ENCODE measurements at places on chromosomes 2 and 18.

- peak; percentile 54 for DNase-seq
Measured at GRCh38 chr2:74779265-74779558, 54.7 kb upstream of the HK2 start.

GRCh38 chr2:226057914-226058313 lies 658.4 kb downstream of the NYAP2 start:
- no peak for DNase-seq

DNA sequence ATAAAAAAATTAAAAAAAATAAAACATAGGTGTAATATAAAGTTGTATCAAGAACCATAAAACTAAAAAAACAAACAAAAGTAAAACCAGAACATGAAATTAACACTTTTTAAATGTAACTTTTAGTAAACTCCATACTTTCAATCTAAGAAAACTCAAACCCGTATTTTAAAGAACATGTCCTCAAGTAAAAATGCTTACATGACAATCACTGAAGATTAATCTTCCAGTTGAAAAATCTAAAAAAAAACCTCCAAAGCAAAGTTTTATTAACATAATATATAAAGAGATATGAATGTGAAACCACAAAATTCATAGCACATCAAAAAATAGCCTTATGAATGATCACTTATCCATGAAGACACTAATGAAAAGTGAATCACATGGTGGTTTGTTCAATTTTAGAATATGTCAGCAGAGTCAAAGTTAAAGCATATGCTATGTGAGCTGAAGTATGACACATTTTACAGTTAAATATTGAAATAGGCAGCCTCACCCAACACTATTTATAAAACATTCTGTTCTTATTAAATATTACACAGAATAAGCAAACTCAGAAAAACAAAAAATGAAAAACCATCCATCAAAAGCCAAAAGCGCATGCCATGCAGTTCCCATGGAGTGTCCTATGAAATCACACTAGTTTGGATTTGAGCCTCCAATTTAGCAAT lies 23.1 kb upstream of the CHAC2 start:
- DNase-seq = no peak

- no peak for DNase-seq
Measured at GRCh38 chr2:112793449-112793978, 9.2 kb upstream of the IL1A start.

DNA sequence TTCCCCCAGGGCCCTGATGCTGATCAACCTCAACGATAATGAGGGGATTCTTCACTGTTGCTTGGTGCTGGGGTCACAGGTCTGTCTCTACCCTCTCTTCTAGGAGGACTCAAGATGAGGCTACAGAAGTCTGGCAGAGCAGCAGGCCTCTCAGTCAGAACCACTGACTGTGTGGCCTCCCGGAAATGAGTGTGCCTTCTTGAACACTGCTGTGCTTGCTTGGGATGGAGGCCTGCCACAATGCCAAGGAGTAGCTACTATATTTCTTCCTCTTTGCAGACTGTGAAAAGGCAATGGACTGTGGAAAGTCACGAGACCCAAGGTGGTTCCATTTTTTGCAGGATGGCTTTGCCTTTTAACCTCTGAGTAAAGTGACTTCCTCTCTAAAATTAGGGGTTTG lies 5.8 kb upstream of the HOXD1 start:
- DNase-seq = no peak

DNA sequence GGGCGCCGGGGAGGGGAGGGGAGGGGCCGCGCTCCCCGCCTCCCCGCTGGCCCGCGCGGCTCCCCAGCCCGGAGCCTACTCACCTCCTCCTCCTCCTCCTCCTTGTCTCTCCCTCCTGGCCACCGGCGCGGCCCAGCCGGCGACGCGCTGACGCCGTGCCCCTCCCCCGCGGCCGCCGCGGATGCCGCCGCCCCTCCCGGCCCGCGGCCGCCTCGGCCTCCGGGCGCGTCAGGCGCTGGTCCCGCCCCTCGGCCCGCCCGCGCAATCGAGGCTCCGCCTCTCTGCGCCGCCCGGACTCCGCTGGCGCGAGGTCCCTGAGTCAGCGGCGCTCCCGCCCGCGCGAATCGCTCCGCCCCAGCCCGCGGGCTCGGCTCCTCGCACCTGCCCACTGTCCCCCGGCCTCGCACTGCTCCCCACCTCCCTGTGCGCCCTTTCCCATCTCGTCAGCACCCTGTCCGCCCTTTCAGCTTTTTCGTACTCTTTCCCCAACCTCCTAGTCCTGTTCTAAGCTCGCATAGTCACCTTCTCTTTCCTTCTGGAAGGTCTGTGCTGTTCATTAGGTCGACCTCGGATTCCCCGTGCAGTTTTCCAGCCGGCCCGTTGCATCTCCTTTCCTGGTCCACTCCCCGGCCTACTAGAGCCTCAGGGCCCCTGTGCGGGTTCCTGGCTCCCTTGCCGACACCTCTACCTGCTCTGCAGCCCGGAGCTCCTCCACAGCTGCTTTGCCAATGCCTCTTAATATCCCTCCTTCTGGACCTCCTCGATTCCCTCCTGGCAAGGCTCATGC lies 187.4 kb downstream of the ZEB2 start:
- DNase-seq = peak; percentile 38

DNA sequence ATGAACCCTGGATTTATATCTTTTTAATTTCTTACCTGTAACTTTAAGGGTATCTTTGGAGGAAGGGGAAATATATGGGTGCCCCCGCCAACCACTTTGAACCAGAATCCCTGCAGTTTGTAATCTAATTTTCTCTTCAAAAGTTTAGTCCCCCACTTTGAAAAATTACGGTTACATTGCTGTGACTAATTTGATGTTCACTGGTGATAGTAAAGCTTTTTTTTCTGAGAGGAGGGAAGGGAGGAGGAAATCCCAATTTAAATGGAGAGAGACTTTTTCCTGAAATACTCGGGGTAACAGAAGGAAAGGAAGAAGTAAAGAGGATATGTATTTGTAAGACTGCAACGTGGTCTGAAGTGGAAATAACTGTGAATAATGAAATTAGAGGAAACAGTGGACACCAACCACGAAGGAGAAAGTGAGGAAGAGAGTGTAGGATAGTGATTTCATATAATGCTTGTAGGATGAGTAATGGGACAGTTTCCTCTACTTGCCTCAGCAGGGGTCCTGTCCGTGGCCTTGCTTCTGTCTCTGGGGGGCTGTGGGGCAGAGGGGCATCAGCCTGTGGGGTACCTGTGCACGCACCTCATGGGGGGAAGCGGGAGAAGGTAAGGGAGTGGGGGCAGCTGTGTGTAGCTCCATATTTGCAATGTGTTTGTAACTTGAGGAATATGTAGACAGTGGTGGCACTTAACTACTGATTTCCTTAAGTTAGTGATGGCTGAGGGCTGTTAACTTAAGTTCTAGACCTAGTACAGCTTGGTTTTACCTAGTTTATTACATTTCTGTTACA lies 161.1 kb downstream of the LTBP1 start:
- no peak for DNase-seq

DNA sequence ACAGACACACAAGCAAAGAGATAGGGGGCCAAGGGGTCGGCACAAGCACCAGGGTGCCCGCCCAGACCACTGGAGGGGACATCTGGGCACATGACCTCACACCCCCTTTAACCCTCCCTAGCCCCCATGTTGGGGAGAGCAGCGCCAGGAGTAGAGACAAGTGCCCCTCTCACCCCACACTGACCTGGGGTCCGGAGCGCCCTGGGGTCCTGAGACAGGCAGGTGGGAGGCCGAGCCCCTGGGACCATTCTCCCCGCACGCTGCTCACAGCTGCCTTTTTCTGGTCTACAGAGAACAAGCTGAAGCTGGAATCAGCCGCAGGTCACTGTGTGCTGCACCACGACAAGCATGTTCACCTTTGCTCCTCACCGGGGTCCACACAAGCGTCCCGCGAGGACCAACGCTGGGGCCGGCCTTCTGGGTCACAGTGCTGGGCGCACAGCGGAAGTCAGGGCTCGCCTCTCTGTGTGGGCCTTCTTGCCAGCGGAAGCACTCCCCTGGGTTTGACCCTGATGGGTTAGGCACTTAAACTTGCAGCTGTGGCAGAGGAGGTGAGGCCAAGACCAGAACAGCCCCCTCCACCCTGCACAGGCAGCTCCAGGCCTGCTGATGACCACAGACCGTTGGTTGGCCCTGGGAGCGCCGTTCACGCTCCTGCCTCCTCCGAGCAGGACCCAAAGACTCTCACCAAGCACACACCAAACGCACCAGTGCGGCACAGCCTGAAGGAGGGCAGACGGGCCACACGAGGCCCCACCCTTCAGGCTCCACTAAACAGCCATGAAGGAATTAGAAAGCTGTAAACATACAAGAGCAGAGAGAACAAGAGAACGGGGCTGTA lies 275.3 kb downstream of the EIPR1 start:
- no peak for DNase-seq

- DNase-seq = no peak
Measured at GRCh38 chr2:11559066-11559785, 25.4 kb downstream of the GREB1 start.

- no peak for DNase-seq
Measured at GRCh38 chr2:203732953-203733510, 26.6 kb downstream of the CD28 start.

GRCh38 chr2:94871226-94872087 lies at the start of gene TEKT4:
Gene TEKT4, plus strand, starts transcription at chr2:94871430. Its CDS starts 150 bp downstream, at chr2:94871580.
- peak; percentile 15 for DNase-seq

DNA sequence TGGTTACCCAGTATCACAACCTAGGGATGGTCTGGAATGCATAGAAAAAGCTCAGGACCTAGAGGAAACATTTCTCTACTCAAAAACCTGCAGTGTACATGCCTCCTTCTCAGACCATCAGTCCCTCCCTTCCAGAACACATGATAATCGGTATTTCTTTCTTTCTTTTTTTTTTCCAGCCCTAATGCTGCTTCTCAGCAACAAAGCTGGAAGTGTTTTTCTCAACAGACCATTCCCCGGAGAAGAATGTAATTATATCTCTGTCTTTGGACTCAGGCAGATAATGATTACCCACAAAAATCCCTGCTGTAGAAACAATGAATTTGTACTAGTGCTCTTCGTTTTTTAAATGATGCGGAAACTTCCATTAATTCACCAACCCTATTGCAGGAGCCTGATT lies 44.1 kb upstream of the NDUFV2 start:
- DNase-seq = no peak

DNA sequence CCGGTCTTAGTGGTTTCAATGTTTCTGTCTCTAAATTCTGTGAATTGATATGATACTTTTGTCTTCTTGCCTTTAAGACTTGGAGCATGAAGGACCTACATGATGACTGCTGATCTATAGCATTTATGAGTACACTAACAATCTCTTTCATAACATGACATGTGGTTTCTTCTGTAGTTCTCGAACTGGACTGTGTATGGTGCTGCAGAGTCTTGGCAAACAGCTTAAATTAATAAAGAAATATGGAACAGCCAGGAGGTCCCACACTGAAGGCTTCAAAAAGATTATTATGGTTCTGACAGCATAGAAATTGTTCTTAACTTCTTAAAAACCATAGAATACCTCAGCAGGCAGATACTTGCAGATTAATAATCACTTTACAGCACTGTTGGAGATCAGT lies 145.0 kb downstream of the DCC start:
- DNase-seq = no peak

- DNase-seq = no peak
Measured at GRCh38 chr2:139544186-139544851, 764.1 kb upstream of the NXPH2 start.

DNA sequence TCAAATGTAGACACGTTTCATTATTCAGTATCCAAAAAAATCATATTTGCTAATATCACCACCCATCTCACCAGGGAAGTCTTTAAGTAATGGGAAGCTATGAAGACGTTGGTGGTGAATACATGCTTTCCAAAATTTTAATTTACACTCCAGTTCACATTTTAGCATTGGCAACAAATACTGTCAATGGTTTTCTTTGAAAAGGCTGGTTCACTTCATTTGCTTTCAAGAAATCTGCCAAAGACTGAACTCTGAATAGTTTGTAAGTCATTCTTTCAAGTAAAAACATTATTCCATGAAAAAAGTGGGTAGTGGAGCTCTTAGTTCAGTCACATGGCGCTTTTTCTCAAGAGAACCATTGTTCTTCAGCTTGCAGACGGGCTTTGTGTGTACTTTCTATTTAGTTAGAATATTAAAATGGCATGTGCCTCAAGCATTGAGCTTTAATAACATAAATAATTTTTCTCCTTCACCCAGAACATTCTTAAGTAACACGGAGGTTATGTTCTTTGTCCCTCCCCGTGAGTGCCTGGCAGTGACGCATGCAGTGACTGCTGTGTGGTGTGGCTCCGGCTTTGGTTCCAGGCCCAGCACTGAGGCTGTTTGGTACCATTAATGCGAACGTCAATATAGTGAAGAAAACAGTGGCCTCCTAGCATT lies 300.0 kb upstream of the HDAC4 start:
- DNase-seq = no peak
